ENCODE measurements at places on chromosomes 4 and X.

DNA sequence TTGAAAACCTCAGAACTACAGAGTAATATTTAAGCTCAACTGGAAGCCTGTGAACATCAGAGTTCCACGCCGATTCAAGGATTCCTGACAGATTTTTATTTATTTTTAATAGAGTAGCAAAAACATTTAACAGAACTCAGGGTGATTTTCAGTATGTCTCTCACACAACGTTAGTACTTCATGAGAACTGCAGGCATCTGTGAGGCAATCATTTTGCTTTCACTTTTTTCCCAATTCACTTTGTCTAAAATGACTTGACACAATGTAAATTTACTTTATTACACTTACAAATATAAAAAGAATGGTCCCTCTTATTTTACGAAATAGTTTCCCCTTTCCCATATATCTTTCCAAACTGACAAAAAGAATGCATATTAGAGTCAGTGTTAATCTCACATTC, 869.5 kb upstream of the EPHA5 start:
- no peak for DNase-seq

DNA sequence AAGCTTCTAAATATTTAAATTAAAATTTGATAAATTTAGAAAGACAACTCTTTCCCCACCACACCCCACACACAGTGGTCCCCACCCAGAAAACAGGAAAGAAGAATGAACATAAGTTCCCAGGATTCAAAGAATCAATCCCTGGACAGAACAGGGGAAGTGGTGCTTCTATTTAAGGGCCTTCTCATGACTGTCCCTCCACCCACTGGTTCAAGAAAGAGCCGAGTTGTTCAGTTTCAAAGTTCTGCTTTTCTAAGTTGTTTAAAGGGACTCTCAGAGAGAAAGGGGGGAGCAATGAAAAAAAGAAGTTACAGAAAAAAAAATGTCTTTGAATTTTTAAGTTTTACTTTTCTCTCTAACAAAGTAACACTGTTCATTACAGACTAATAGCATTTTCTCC, 195.8 kb downstream of the PDGFC start:
- no peak for DNase-seq

DNA sequence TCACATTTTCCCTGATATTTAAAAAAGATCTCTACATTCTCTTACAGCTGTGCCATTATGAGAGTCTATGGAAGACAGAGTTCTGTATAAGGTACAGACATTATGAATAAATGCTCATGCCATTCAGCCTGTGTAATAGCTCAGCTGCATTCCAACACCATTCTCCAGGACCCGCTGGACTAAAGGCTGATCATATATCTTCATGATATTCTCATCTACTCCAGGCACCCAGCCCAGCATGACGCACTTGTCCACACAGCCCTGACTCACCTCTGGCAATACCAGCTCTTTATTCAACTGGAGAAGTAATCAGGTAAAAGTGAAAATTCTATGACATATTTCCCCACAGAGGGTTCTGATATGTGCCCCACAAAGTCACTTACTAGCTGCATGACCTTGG, 437.5 kb upstream of the FGF16 start:
- no peak for DNase-seq

DNA sequence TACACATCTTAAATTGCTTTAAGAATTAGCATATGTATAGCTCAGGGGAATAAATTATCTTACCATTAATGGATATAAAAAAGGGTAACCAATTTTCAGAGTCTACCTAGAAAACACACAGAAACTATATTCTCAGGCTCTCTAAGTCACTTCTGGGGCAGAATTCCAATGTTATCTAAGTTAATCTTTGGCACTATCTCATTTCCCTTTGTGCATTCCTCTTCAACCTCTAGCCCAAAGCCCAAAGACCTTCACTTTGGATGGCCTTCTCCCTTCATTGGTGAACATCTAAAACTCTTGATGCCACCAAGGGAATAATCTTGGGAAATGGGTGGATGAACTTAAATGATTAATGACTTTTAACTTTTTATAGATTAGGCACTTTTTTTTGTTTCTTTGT, 108.3 kb downstream of the APBB2 start:
- DNase-seq: no peak

DNA sequence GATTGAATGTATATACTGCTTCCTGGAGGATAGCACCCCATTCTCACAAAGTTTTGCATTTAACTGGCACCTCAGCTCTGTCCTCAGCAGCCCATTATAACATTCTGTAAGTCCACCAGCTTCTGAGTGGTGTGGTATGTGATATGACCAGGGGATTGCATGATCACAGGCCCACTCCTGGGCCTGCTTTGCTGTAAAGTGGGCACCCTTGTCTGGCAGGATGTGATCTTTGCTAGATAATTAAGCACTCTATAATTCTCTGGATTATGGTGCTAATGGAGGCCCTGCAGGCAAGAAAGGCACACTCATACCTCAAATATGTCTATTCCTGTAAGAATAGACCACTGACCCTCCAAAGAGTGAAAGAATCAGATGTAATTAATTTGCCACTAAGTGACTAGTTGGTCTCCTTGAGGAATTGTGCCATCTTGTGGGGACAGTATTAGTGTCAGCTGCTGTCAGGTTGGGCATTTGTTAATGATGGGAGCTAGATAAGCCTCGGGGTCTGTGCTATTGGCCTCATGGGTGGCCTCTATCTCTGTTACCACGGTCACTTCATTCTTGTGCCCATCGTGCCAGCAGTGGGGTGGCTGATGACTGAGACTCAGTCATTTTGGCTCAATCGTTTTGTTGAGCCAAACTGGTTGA, 2.2 kb upstream of the CFI start:
- DNase-seq: peak; percentile 45

- DNase-seq: peak; percentile 37
Observed at GRCh38 chr4:20248155-20248558, 3.5 kb upstream of the SLIT2 start.

DNA sequence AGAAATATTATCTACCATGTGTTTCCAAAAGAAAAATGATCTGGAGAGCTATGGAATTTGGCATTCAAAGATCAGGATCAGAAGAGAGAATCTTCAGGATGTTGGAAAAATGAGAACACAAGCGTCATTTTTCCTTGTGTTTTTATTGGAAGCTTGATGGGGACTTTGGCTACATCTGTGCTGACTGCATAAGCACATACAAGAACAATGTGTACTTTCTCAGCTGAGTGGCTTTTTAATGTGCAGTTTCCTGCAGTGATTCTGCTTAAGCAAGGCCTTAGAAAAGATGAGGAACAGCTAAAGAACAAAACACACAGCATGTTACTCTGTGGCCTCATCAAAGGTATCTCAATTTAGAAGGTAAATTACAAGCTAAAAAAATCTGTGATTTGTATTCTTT, 1039.9 kb downstream of the GLUD2 start:
- DNase-seq: no peak

GRCh38 chrX:133523081-133523487, 107.8 kb upstream of the GPC4 start:
- no peak for DNase-seq

GRCh38 chrX:153782313-153782712, 1.5 kb downstream of the SRPK3 start:
- peak; percentile 74 for DNase-seq

DNA sequence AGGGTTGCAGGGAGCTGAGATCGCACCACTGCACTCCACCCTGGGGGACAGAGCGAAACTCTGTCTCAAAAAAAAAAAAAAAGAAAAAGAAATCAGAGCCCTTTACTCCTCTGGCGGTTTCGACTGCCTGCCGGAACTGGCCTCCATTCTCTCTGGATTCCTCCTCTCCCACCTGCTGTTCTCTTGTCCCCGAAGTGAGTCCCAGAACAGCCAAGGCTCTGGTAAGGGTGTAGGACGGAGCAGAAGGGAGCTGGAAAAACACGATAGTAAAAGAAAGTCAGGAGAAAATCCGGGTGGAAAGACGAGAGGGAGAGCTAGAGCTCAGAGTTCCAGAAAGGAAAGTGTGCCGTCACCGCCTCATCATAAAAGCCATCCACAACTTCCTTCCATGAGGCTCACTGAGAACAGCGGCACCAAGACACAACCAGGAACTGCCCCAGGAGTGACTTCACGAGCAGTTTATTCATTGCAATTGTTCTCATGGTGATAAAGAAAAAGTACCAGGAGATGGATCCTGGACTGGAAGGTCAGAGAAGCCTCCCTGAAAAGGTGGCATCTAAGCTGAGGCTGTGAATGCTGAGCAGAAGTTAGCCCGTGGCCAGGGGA, 12.3 kb downstream of the TLR3 start:
- no peak for DNase-seq

GRCh38 chr4:84767168-84767567, 184.2 kb downstream of the CDS1 start:
- no peak for DNase-seq

- DNase-seq: no peak
Observed at GRCh38 chr4:119629142-119629471, 503 bp upstream of the PDE5A start.

DNA sequence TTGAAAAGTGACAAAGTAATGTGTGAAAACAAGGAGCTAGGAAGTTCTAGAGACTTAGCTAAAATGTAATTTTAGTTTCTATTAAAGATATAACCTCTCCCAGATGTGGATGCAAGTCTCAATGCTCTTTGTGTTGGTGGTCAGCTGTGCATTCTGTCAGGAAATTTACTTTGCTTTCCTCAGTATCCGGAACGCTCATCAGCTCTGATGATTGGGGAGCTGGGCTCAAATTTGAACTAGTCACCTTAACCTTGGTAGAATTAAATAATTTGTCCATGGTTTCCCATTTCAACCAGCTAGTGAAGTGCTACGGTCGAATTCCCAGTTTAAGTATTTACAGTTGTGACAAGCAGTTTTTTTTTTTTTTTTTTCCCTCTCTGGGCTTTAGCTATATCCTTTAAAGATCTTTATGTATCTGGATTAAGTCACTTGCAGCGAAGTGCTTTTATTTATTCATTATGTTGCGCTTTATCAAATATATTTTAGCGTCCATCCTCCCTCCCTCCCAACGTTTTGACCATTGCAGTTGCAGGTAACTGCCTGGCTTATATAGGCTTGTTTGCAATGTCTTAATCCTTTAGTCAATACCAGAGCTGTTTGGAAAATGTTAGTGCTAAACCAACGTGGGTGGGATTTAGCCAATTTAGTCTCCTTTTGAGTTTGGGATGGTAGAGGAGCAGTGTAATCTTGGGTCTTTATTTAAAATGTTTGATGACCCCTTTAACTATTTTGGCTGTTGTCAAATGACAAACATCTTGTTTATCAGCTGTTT, 2.1 kb downstream of the OGT start:
- no peak for DNase-seq

- no peak for DNase-seq
Observed at GRCh38 chr4:113687067-113687718, 74.3 kb downstream of the CAMK2D start.

DNA sequence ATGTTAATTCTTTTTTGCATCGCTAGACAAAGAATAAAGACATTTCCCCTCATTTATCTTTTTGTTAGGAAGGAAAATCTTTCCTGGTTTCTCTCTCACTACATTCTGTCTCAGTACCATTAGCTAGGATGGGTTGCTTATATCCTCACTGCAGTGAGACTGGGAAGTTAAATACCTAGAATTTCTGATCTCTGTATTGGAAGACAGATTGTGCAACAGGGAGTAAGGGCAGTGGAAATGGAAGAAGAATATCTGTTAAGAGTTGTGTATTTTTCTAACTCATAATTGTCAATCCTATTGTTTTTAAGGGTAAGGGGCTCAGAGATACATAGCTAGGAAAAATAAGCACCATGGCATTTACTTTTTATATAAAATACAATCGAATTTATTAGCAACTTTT, 19.6 kb downstream of the PTPN13 start:
- DNase-seq: no peak

GRCh38 chr4:145167887-145168286, 12.5 kb downstream of the OTUD4 start:
- DNase-seq: no peak

GRCh38 chr4:102809691-102810090, 17.7 kb downstream of the UBE2D3 start:
- no peak for DNase-seq

- DNase-seq: no peak
Observed at GRCh38 chrX:148573119-148573518, 72.7 kb downstream of the AFF2 start.

GRCh38 chrX:135973548-135974278, at the start of gene MMGT1:
Gene MMGT1 (minus strand): TSS chrX:135973988. CDS start chrX:135973675, 313 bp downstream.
- peak; percentile 90 for DNase-seq

GRCh38 chrX:42093756-42094155, 170.4 kb upstream of the CASK start:
- DNase-seq: no peak

GRCh38 chr4:56622176-56622575, 58.9 kb downstream of the HOPX start:
- DNase-seq: no peak

DNA sequence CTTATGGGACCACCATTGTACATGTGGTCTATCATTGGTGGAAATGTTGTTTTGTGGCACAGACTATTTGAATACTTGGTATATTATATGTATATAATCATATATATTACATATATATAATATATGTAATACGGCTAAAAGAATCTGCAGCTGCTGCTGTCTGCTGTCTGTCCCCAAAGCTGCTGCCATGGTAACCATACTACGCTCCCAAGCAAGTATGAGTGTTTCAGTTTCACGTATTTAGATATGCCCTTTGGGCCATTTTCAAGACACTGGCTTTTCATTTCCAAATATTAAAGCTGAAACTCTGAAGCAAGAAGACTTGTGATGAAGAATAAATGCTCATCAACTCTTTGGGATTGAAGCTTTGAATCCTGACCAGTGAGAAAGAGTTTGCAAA, 42.0 kb upstream of the ARSJ start:
- no peak for DNase-seq

- no peak for DNase-seq
Observed at GRCh38 chr4:174454815-174455473, 67.3 kb downstream of the HPGD start.

DNA sequence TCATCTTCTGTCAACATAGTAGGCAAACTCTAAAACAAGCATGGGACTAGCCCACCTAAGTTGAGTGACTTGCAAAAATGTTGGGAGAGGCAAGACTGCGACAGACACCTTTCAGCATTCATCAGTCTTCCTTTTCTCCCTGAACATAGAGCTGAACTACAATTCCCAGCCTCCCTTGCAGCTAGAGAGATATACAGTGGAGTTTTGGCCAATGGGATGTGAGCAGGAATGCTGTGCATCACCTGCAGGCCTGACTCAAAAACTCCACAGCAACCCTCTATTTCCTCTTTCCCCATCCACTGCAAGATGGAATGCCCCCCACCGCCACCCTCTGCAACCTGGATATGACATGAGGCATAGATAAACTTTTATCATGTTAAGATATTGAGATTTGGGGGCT, 66.5 kb downstream of the PDHA1 start:
- no peak for DNase-seq

GRCh38 chr4:10048941-10049697, 27.8 kb upstream of the SLC2A9 start:
- DNase-seq: no peak

GRCh38 chr4:77395481-77395880, 210.1 kb upstream of the CXCL13 start:
- DNase-seq: no peak

DNA sequence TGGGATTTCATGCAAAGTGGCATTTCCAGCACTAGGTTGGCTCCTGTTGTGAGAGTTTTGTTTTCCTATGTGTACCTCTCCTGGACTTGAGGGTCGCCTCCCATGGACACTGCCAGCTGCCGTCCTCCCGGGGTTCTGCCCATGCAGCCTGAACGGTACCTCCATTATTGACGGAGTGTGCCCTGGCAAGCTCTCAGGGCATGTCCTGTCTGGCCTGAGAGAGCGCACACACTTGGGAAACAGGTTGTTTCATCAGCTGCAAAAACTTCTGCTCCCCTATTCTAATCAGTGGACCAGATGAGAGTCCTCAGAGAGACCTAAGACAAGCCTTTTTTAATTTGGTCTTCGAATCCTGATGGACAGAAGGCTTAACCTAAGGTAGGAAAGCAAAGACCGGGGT, 56.6 kb upstream of the HOPX start:
- DNase-seq: no peak

GRCh38 chrX:54530357-54530900, 410 bp downstream of the GNL3L start:
- peak; percentile 5 for DNase-seq
